ENCODE measurements at places on chromosomes 2 and 18. TPM values are rescaled to one million over a fixed set of nuclear protein-coding genes. Genes with fewer than 3 reads are reported as not detected.

Gene NMUR1
- total RNA-seq: 0.09 TPM

Gene LIMS3
- total RNA-seq: 1.6 TPM

Gene SAG
- total RNA-seq: not detected

Gene WDFY1
- total RNA-seq: 86.4 TPM

Gene SLC25A12
- total RNA-seq: 17.5 TPM

Gene CRYGC
- total RNA-seq: not detected

Gene TRAF3IP1
- total RNA-seq: 9.9 TPM

Gene LOXHD1
- not detected for total RNA-seq

Gene TEKT4
- total RNA-seq: not detected

Gene UGT1A10
- total RNA-seq: not detected

Gene SLC4A1AP
- total RNA-seq: 21.6 TPM

Gene EPB41L3
- 91.1 TPM for total RNA-seq

Gene RAB17
- 0.17 TPM for total RNA-seq

Gene PRKRA
- total RNA-seq: 51.1 TPM

Gene PCARE
- not detected for total RNA-seq

Gene RGPD3
- total RNA-seq: under 0.01 TPM

Gene APOB
- not detected for total RNA-seq

Gene ABCG5
- not detected for total RNA-seq

Gene TMEM127
- 10.7 TPM for total RNA-seq

Gene GBX2
- not detected for total RNA-seq

Gene SLC9A2
- not detected for total RNA-seq

Gene GAL3ST2
- total RNA-seq: 0.09 TPM

Gene ANO7
- total RNA-seq: 0.63 TPM

Gene EVX2
- total RNA-seq: not detected

Gene LRP2
- not detected for total RNA-seq

Gene FZD7
- total RNA-seq: 71.2 TPM

Gene SLC5A7
- total RNA-seq: not detected

Gene LIMS4
- 0.77 TPM for total RNA-seq

Gene CCBE1
- total RNA-seq: 24.9 TPM

Gene UCN
- 0.16 TPM for total RNA-seq

Gene EPG5
- total RNA-seq: 21.8 TPM

Gene KLHL41
- 2.5 TPM for total RNA-seq

Gene PLEK
- not detected for total RNA-seq

Gene LYG2
- total RNA-seq: not detected

Gene PPP1R1C
- total RNA-seq: 0.47 TPM

Gene ADCYAP1
- total RNA-seq: not detected

Gene KATNAL2
- total RNA-seq: 3.8 TPM

Gene STAT4
- 0.63 TPM for total RNA-seq

Gene SCG2
- total RNA-seq: 0.09 TPM

Gene ALK
- total RNA-seq: 0.16 TPM

Gene DRC1
- total RNA-seq: under 0.01 TPM

Gene KCNE4
- 8.5 TPM for total RNA-seq

Gene ASPRV1
- 0.43 TPM for total RNA-seq

Gene CAPN14
- total RNA-seq: 0.16 TPM

Gene LINC00305
- not detected for total RNA-seq

Gene SKOR2
- total RNA-seq: not detected

Gene SATB2
- total RNA-seq: 42.9 TPM

Gene NEUROD1
- total RNA-seq: not detected

Gene FIGN
- total RNA-seq: 0.63 TPM

Gene ABHD1
- total RNA-seq: 0.16 TPM

Gene CFC1
- total RNA-seq: not detected

Gene ADAM23
- 11.1 TPM for total RNA-seq

Gene FAM228A
- total RNA-seq: 0.09 TPM

Gene ITGB6
- not detected for total RNA-seq

Gene LHCGR
- total RNA-seq: not detected

Gene HOXD4
- total RNA-seq: not detected

Gene KLF11
- 2.4 TPM for total RNA-seq

Gene REEP1
- total RNA-seq: not detected

Gene LYG1
- total RNA-seq: 0.16 TPM

Measured in bronchial smooth muscle cell (primary cell).